GM23248 (cell line): ENCODE measurements at places on chromosomes 6 and 20. TPM values are rescaled to one million over a fixed set of nuclear protein-coding genes. Genes with fewer than 3 reads are reported as not detected.

- H3K4me1 ChIP-seq, result no peaks in the 10 kb centered on the region
- H3K27ac ChIP-seq, result no peak overlapping the region
- H3K27me3 ChIP-seq, result peaks cover 9% of the 10 kb centered on the region; the same call in 1 of the 2 replicates
Observed at GRCh38 chr6:106747139-106747538, 117.8 kb downstream of the QRSL1 start.

- no peaks in the 10 kb centered on the region for H3K4me1 ChIP-seq
- H3K4me3 ChIP-seq, result no peak overlapping the region
- no peak for DNase-seq
- H3K36me3 ChIP-seq, result no peaks in the 10 kb centered on the region
Observed at GRCh38 chr20:44223721-44224120, 13.2 kb upstream of the OSER1 start.

DNA sequence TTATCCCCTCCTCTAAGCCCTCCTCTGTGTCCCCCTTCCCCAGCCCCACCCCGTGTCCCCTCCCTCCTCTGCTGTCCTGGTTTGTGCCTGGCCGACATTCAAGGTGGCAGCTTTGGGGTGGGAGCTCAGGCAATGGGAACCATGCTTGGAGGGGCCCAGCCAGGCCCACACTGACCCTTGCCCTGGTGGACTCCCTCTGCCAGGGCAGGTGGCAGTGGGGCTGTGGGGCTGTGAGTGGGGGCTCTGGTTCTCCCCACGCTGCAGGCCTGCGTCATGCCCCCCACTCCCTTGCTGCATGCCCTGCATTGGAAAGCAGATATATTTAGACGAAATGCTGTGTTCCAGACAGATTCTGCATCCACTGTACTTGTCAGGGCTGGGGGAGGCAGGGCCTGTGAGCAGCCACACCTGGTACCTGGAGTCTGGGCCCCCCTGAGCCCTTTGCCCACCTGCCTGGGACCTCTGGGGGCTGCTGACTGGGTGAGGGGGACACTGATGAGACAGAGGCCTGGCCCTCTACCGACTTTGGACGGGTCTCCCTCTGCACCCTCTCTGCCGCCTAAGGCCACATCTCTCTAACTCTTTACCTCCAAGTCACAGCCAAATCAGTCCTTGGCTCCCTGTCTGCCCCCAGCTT is 14.2 kb downstream of the DLGAP4 start:
- no peak for DNase-seq
- no peak overlapping the region for H3K4me3 ChIP-seq
- peaks cover 21% of the 10 kb centered on the region for H3K27me3 ChIP-seq
- no peak overlapping the region for H3K27ac ChIP-seq

- H3K27ac ChIP-seq, result no peak overlapping the region
- no peak overlapping the region for H3K4me3 ChIP-seq
- H3K27me3 ChIP-seq, result no peaks in the 10 kb centered on the region
- no peaks in the 10 kb centered on the region for H3K36me3 ChIP-seq
- H3K4me1 ChIP-seq, result no peaks in the 10 kb centered on the region
Observed at GRCh38 chr6:103672169-103672568, 1187.5 kb downstream of the HACE1 start.

DNA sequence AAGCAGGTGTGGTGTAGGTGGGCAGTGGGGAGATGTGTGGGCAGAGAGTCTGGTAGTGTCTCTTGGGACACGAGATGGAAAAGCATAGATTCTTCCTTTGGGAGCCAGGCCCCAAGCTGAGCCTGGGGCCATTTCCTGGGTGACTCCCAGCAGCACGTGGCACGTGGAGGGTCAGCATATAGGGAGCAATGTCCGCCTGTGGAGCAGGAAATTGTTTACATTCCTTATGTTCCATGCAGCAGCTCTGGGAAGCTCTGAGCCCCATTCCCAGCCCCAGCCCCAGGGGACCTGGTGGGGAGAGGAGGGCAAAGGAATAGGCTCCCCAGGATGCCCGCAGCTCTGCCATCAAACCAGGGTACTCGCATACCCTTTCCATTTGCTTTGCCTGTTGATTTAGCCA is 57.6 kb downstream of the DAAM2 start:
- DNase-seq, result no peak
- H3K27me3 ChIP-seq, result no peaks in the 10 kb centered on the region
- H3K4me3 ChIP-seq, result no peak overlapping the region
- H3K36me3 ChIP-seq, result no peaks in the 10 kb centered on the region
- no peaks in the 10 kb centered on the region for H3K4me1 ChIP-seq
- H3K27ac ChIP-seq, result no peak overlapping the region

DNA sequence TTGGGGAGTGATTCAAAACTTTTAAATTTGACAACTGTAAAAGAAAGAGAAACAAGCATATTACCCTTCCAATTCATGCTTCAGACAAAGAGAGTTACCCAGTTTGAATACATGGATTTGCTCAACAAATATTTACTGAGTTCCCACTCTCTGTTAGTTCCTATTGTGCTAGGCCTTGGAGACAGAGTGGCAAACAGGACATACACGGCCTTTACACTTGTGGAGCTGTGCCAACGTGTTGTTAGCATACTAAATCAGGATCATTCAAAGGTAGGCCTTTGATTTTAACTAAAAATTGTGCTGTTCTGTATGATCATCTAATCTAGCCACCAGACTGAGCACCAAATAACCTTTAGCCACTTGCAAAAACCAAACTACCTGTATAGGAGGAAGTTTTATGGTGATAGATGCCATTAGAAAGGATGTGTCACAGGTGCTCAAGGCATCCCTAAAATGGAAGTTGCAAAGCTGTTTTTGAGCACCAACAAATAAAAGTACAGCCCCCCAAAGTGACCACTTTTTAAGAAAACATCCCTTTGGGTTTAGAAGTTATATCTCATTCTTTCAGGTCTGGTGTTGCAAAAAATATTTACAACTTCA is 84.5 kb downstream of the CHD6 start:
- H3K4me3 ChIP-seq, result no peak overlapping the region
- no peaks in the 10 kb centered on the region for H3K27me3 ChIP-seq
- H3K36me3 ChIP-seq, result no peaks in the 10 kb centered on the region
- H3K4me1 ChIP-seq, result peaks cover 8% of the 10 kb centered on the region
- no peak for DNase-seq

The TRAPPC3L gene
- total RNA-seq, result 1.4 TPM in 1 of 2 replicates, not detected in the other

GRCh38 chr6:21441386-21441785 is 152.2 kb upstream of the SOX4 start:
- no peak overlapping the region for H3K27ac ChIP-seq
- no peaks in the 10 kb centered on the region for H3K4me1 ChIP-seq
- H3K4me3 ChIP-seq, result no peak overlapping the region
- H3K27me3 ChIP-seq, result no peaks in the 10 kb centered on the region
- DNase-seq, result no peak

DNA sequence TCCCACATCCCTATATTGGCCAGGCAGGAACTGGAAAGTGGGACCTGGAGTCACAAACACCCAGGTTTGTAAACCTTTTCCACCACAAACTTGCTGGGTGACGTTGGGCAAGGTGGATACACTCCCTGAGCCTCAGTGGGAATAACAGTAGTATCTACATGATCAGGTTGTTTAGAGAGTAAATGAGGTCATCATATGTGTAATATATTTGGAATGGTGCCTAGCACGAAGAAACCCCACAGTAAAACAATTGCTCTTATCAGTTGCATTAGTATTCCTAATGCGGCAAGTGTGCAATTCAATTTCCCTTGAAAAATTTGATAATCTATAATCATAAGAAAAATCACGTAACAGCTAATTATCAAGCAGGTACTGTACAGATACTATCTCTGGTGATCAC is 51.9 kb downstream of the HIVEP2 start:
- DNase-seq, result peak; percentile 47
- H3K4me1 ChIP-seq, result no peaks in the 10 kb centered on the region
- no peaks in the 10 kb centered on the region for H3K27me3 ChIP-seq

The SLC17A2 gene
- total RNA-seq, result not detected in 2 replicates

DNA sequence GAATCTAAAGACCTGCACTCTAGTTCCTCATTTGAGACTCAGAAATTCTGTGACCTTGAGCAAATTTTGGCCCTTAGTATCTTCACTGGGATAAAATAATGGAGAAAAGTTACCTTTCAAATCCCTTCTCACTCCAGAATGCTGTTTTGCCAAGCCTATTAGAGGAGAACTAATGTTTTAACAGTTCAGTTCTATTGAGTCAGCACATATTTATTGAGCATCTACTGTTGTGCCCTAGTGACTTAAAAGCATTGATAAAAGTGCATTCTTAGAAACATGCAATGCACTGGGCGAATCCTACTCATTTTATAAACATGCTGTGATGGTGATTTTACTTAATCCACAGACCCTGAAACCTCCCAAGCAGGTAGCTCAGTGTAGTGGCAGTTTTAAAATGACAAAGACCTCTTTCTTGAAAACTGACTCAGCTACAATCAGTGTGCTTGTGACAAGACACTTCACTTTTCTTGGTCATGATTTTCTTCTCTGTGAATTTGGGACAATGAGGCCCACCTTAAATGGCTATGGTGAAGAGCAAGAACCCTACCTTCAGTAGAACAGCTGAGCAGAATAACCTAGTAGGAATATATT is 312.0 kb downstream of the ALDH8A1 start:
- DNase-seq, result no peak
- no peaks in the 10 kb centered on the region for H3K27me3 ChIP-seq
- H3K4me1 ChIP-seq, result peaks cover 8% of the 10 kb centered on the region

The MTFR2 gene
- not detected in 2 replicates for total RNA-seq

DNA sequence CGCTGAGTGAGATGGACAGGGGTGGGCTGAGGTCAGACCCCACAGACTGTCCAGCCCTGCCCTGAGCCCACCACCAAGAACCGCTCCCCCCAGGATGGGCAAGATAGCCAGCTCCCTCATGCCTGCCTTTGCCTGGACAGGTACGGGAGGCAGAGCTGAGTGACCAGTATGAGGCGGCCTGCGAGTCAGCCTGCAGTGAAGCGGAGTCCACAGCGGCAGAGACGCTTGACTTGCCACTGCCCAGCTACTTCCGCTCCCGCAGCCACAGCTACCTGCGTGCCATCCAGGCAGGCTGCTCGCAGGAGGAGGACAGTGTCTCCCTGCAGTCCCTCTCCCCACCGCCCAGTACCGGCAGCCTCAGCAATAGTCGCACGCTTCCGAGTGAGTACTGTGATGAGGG is 94.8 kb upstream of the MYL9 start:
- H3K36me3 ChIP-seq, result no peaks in the 10 kb centered on the region
- no peak overlapping the region for H3K27ac ChIP-seq
- DNase-seq, result no peak
- no peak overlapping the region for H3K4me3 ChIP-seq
- 0 out of 2 replicates have a peak, but pooled peaks cover 4% of the 10 kb centered on the region for H3K27me3 ChIP-seq

GRCh38 chr20:61667056-61667792 is 398.5 kb downstream of the TAF4 start:
- H3K36me3 ChIP-seq, result no peaks in the 10 kb centered on the region
- no peaks in the 10 kb centered on the region for H3K4me1 ChIP-seq
- no peak overlapping the region for H3K27ac ChIP-seq
- no peak for DNase-seq
- no peaks in the 10 kb centered on the region for H3K27me3 ChIP-seq
- no peak overlapping the region for H3K4me3 ChIP-seq

The HSPA1L gene
- 1.3 and 1.7 TPM in 2 replicates for total RNA-seq
